Activated CD4-positive, alpha-beta T cell treated with anti-CD3 and anti-CD28 coated beads for 1 hour (primary cell): ENCODE measurements at places on chromosomes 11 and 22.

- no peak for DNase-seq
Observed at GRCh38 chr11:102534261-102534872, 3.8 kb upstream of the MMP7 start.

GRCh38 chr22:46913351-46913750, 150.9 kb downstream of the TBC1D22A start:
- DNase-seq, result no peak

- no peak for DNase-seq
Observed at GRCh38 chr11:59818572-59818971, 8.0 kb upstream of the MRPL16 start.

GRCh38 chr11:101442171-101442570, 141.6 kb downstream of the TRPC6 start:
- no peak for DNase-seq

- DNase-seq, result no peak
Observed at GRCh38 chr22:44807232-44807631, 54.9 kb downstream of the ARHGAP8 start.

DNA sequence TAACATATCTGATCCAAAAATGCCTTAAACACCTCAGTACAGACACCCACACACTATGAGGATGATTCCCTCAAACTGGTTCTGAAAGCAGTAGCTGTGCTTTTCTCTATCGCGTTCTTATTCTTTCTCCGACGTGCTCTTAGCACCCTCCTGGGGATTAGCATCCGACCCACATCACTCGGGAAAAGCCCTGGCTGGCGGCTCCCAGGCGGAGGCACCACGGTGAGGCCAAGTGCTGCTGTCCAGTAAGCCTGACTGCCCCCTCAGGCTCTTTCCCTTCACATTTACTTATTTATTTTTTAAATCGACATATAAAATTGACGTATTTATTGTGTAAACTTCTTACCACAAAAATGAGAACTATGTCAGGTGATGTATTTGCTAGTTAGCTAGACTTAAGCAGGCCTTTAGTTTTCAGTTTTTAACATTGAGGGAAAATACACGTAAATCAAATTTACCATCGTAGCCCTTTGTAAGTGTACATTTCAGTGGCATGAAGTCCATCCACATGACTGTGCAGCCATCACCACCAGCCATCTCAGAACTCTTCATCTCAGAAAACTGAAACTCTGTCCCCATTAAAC, 19.2 kb downstream of the TBX1 start:
- DNase-seq, result no peak

DNA sequence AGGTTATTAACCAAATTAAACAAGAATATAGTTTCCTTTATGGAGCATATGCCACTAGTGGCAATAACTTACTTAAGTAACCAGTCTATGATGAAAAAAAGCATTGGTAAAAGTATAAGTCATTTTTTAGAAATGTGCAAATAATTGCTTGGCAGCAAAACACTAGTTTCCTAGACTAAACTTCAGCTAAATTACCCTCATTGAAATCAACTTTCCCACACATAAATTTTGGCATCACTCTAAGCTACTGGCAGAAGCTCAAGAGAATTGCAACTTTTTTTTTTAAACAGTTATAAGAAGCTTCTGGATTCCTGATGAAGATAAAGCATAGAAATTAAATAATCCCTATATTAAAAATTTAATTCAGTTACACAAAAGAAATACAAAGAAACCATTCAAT, 12.5 kb downstream of the CCDC34 start:
- DNase-seq, result no peak

DNA sequence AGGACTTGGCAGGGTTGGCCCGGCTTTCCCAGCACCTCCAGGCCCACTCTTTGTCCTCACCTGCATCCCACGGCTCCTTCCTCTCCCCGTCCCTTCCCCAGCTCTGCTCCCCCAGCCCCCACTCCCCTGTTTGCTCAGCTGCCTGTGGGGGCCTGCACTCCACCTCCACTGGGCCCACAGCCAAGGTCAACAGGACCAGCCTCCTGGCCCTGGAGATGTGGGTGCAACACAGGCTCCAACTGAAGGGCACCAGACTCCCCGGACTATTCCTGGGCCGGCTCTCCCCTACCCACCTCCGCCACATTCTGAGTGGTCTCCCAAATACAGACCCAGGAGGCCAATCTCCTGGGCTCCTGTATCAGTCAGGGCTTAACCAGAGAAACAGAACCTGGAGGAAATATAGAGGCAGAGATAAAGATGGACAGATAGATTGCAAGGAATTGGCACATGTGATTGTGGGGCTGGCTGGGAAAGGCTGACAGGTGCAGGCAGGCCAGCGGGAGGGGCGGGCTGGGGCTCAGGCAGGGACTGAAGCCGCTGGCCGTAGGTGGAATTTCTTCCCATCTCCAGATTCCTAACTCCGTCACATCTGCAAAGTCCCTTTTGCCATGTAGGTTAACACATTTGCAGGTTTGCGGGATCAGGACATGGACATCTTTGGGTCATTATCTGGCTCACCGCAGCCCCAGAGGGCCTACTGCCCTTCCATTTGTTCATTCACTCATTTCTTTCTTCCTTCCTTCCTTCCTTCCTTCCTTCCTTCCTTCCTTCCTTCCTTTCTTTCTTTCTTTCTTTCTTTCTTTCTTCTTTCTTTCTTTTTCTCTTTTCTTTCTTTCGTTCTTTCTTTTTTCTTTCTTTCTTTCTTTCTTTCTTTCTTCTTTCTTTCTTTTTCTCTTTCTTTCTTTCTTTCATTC, 45.8 kb upstream of the MYH9 start:
- no peak for DNase-seq

DNA sequence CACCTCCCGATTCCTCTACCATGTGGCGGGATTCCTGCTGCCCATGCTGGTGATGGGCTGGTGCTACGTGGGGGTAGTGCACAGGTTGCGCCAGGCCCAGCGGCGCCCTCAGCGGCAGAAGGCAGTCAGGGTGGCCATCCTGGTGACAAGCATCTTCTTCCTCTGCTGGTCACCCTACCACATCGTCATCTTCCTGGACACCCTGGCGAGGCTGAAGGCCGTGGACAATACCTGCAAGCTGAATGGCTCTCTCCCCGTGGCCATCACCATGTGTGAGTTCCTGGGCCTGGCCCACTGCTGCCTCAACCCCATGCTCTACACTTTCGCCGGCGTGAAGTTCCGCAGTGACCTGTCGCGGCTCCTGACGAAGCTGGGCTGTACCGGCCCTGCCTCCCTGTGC, 10.5 kb downstream of the CXCR5 start:
- DNase-seq, result no peak

- DNase-seq, result no peak
Observed at GRCh38 chr11:115623021-115623451, 118.8 kb upstream of the CADM1 start.

DNA sequence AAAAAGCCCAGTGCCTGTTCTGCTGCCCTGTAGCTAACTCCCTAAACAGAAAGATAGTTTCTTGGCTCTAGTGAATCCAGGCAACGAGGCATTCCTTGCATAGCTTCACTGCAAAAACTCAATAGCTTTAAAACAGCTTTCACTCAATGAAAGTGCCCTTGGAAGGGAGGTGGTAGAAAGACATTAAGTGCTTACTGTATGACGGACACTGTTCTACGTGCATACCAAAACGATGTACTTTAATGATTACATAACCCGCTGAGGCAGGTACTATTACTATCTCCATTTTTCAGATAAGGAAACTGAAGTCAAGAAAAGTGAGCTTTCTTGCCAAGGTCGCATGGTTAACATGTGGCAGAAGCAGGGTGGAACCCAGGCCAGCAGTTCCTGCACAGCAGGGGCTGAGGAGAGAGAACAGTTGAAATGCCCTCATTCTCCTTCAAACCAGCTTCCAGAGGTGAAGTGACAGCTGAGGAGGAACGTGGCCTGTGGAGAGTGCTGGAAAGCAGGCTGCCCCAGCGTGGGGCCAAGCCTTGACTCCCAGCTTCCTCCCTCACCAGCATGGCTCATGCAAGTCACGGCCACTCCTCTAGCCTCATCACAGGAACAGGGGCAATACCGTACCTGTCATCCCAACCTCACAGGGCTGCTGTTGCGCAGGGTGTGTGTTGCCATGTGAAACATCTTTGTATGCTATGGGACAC, 227.5 kb upstream of the NARS2 start:
- DNase-seq, result no peak

- DNase-seq, result no peak
Observed at GRCh38 chr11:96706761-96707160, 316.9 kb downstream of the JRKL start.

- no peak for DNase-seq
Observed at GRCh38 chr11:3622521-3622920, 19.3 kb downstream of the ART5 start.

DNA sequence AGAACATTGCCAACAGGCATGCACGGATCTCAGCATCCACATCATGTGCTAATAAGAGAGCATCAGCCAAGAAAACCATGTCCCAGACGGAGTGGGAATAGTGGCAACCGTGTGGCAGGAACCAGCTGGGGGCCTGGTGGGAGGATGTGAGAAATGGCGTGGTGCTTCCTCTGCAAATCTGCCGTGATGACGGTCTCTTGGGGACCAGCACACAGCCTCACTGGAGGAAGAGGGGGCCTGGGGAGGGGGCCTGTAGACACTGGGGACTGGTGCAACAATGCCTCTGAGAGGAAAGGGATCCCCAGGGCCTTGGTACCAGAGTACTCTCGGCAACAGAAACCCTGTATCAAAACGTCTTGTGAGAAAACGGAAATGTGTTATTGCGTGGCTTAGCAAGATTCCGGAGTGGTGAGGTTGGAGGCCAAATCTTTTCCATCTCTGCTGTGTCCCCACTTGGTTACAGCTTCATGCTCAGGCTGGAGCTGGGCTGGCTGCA, 154.3 kb upstream of the TBCEL start:
- no peak for DNase-seq

- DNase-seq, result no peak
Observed at GRCh38 chr11:41309716-41310115, 149.7 kb downstream of the LRRC4C start.

DNA sequence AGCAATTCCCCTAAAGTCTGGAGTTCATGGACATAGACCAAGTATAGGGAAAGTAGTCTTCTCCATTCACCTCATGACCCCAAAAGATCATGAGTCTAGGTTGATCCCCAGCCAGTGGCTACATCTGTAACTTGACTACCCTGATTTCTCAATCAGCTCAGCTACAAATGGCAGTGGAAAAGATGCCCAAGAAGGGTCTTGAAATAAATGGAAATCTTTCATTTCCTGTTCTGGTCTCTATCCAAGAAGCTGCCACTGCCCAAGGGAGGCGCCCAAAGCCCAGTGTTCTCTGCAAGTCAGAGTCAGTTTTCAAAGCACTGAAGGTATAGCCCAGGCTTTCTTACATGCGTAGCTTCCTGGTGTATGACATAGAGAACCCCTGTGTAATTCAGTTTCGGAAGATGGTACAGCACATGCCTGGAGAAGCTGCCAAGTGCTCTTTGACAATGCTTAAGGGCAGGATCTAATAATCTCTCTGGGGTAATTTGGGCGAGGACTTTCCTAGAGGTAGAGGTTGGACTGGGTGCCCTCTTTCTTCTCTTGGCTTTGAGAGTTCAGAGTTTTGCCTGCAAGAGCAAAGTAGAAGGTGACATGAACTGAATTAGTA, 101.1 kb downstream of the ADAMTS15 start:
- DNase-seq, result no peak

- no peak for DNase-seq
Observed at GRCh38 chr11:69153661-69154060, 2.1 kb upstream of the SMIM38 start.

GRCh38 chr22:45475851-45476514, 26.7 kb upstream of the FBLN1 start:
- no peak for DNase-seq

GRCh38 chr11:116532066-116532465, 240.7 kb downstream of the BUD13 start:
- no peak for DNase-seq

DNA sequence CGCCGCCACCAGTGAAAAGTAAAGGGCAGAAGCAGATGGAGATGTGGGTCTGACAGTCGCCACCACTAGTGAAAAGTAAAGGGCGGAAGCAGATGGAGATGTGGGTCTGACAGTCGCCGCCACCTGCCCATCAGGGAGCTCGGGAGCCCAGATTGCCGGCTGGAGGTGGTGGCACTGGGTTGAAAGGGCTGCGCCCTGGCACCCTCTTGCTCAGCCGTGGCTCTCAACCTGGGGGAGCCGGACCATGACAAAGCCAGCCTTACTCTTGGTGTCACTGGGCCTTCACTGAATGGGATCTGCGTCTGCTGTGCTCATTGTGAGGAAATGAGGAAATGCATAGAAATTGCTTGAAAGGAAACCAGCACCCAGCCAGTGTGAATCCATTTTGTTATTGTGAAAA, 36.3 kb downstream of the AP2A2 start:
- DNase-seq, result no peak

GRCh38 chr22:50481440-50482106, at the start of gene ADM2:
Gene ADM2 (plus strand): TSS chr22:50481543. CDS start chr22:50481848, 305 bp downstream.
- peak; percentile 51 for DNase-seq

DNA sequence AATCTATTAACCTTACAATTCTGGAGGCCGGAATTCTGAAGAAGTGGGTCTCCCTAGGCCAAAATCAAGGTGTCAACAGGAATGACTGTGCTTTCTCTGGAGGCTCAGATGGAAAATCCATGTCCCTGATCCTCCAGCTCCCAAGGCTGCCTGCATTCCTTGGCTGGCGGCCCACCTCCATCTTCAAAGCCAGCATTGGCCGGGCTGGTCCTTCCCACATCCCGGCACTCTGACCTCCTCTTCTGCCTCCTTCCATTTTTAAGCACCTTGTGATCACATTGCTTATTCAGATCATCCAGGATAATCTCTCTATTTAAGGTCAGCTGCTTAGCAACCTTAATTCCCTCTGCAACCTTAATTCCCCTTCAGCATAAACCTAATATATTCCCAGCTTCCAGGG, 22.7 kb upstream of the CTSD start:
- DNase-seq, result no peak
